ENCODE measurements at places on chromosomes 6 and 20.

DNA sequence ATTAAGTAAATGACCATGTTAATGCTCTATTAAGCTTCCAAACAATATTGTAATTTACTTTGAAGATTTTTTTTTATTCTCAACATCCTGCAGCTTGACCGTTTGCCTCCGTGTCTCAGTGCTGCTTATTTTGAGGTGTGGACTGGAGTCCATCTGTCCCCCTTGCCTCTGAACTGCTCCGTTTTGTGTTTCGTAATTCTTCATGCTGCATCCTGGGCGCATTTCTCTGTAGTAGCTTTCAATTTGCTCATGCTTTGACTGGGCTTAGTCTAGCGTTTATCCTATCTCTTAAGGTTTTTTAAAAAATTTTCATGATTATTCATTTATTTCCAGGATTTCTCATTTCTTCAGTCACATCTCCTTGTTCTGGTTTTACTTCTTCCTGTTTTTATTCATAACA, 37.8 kb downstream of the PTPN1 start:
- DNase-seq = no peak

DNA sequence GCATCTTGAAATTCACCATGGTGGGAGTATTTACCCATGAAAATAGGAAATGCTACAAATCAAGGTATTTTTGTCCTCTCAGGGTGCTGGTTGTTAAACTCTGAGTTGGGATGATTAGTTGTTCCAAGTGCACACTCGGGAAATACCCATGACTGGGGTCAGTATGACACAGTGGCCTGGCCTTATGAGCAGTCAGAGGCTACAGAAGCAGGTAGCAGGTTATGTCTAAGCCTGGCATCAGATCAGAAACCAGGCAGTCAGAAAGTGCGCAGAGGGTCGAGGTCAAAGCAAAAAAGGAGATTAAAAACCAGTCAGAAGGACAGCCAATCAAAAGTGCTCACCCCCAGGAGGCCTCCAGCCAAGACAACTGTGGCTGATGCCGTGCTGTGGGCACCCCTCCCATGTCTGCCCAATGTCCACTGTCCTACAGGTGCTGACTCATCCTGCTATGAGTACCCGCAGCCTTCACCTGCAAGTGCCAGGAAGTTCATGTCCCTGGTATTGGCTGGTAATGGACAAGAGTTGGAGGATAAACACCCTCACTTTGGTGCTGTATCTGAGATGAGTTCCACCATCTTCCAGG, 117.4 kb upstream of the SLC24A3 start:
- no peak for DNase-seq

- no peak for DNase-seq
These were observed 10.8 kb downstream of the ACTR5 start for GRCh38 chr20:38759106-38759505.

DNA sequence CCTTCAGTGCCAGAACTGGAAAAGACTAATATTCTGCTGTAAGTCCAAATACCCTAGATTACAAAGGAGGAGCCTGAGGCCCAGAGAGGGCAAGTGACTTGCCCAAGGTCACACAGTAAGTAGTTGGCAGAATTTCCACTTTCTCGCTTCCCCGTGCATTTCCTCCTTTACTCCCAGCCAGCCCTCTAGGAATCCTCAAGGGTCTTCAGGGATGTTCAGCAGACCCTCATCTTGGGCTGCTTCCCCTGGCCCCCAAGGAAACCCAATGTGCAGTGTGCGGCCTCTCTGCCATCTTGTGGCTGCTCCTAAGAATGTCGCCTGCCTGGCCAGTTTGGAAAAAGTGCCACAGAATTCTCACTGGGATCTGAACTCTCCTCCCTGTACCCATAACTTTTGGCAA, 217.7 kb upstream of the LRFN2 start:
- no peak for DNase-seq

GRCh38 chr20:8523684-8524083, 391.6 kb downstream of the PLCB1 start:
- DNase-seq = no peak

DNA sequence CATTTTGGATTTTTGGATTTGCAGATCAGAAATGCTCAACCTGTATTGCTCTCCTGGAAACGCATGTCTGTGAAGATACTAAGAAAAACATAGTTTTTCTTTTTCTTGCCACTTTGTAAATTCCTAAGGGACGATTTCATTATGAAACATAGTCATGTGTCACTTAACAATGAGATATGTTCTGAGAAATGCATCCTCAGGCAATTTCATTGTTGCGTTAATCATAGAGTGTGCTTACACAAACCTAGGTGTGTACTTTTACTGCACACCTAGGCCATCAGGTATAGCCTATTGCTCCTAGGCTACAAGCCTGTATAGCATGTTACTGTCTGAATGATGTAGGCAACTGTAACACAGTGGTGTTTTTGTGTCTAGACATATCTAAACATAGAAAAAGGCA, 13.4 kb upstream of the THEMIS start:
- no peak for DNase-seq

- no peak for DNase-seq
These were observed 48.7 kb downstream of the EYA4 start for GRCh38 chr6:133289733-133290306.

- DNase-seq = no peak
These were observed 45.1 kb downstream of the CGA start for GRCh38 chr6:87049779-87050178.

DNA sequence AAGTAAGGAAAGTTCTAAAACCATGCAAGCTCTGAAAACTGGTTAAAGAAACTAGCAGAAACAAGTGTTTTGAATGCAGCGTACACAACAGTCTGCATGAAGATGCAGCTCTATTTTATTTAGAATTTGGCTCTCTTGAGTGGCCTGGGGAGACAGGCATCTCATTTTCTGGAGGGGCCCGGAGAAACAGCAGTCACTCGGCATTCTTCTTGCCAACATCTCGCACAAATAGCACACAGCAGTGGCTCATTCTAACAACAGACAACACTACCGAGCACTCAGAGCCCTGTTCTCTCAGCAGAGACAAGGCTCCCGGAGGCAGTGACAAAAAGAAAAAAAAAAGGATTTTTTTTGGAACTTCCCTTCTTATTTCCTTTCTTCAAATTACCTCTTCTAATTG, 108.5 kb upstream of the STMND1 start:
- DNase-seq = no peak

DNA sequence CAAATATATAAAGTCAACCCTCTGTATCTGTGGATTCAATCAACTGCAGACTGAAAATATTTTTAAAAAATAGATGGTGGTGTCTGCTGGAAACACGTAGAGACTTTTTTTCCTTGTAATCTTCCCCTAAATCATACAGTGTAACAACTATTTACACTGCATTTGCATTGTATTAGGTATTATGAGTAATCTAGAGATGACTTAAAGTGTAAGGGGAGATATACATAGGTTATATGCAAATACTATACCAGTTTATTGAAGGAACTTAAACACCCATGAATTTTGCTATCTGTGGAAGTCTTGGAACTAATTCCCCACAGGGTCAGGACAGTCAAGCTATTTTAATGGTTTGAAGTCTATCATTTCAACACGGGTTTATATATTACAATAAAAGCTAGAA, 10.2 kb downstream of the HDAC2 start:
- DNase-seq = no peak

GRCh38 chr6:52063584-52064344, 23.6 kb downstream of the PKHD1 start:
- peak; percentile 46 for DNase-seq

GRCh38 chr6:126422912-126423311, 83.0 kb downstream of the CENPW start:
- no peak for DNase-seq

DNA sequence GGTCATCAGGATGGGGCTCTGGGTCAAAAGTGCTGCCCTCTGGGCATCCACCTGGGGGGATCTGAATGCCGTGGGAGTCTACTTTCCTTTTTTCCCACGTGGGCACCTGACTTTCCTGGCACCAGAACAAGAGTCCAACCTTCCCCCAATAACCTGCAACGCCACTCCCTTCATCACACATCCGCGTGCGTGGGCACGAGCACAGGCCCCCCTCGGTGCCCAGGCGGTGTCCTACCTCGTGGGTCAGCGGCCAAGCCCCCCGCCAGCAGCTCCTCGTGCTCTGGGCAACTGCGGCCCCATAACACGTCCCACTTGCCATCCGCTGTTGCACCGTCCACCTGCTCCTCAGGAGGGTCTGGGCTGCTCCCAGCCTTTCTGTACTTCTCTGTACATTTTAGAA, 87.0 kb downstream of the YTHDF1 start:
- DNase-seq = no peak

DNA sequence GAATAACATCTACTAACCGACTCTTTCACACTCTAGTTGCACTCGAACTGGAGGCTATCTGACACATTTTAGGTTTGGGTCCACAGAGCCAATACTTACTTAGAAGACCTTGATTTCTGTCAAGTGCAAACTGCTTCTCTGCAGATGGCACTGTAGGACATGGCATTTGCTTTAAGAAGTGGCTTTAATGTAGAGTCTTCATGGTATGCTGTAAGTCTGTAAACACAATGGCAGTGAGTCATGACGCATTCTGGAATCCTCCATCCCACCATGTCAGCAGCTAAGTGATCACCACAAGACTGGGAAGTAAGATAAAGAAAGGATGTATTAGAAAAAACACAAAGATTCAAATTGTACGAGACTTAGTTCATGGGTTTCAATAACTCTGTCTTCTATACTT, 377.0 kb upstream of the NOX3 start:
- no peak for DNase-seq

DNA sequence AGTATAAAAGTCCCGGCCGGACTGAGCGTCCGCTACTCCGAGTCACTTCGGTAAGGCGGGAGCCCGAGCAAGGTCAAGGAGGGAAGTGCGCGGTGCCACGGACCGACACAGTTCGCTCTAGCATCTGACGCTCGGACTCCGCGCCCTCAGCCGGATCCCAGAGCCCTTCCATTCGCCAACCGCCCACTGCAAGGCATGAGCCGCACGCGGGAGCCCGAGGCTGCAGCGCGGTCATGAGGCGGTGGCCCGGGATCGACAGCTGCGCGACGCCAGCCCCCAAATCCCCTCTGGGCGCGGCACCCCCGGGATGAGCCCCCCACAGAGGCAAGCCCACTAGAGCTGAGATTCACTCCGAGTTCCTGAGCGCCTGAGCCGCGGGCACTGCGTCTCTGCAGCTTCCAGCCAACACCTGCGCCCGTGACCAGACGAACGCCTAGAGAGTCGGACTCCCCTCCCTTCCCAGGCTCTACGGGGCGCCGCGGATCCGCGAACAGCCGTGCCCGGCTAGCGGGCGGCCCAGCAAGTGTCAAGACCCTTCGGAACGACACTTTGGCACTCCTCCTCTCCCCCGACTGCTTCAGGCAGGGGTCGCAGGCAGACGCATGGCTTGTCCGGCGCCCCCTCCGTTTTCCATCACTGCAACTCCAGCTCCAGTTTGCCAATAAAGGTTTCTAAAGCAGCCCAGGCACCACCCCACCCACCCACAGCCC, 725 bp upstream of the ISM1 start:
- DNase-seq = no peak

DNA sequence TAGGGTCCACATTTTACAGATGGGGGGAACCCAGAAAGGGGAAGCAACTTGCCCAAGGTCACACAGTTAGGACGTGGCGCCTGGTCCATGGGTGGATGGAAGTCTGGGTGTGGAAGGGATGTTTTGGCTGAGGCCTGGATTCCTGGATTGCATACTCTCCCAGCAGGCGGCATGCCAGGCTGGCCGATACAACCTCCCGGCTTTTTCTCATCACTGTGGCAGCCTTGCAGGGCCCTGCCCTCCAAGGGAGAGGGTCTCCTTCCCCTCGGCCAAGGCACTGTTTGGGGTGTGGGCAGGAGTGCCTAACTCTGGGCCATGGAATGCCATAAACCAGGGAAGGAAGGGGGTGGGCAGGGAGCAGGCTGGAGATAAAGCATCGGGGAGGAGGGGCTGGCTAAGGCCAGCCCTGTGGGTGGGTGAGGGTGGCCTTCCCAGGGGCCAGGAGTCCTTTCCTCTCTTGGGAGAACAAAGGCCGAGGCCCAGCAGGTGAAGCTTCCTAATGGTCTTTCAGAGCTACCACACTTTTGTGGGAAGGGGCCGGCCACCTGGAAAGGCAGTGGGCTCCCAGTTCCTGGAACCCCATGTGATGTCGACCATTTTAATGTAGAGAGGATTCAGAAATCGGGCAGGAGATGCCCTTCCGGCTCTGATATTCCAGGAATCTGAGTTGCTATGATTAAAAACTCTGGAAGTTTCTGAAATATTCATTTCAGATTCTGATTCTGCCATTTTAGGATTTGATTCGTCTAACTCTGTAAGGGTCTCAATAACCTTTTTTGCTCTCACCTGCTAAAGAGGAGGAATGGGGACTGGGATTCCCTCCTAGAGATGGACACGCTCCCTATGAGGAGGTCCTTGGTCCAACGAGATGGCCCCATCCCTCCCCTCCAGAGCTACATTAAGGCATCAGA, 4.2 kb downstream of the FOXS1 start:
- no peak for DNase-seq

- no peak for DNase-seq
These were observed 80.5 kb downstream of the SMPDL3A start for GRCh38 chr6:122869437-122870024.

Measured in stimulated activated CD4-positive, alpha-beta T cell treated with anti-CD3 and anti-CD28 coated beads, Interleukin-2, amount 100 ng/mL, for 4 hours (primary cell).